Left lobe of liver (tissue), 2 donors: ENCODE measurements at places on chromosomes 5 and 9. TPM values are rescaled to one million over a fixed set of nuclear protein-coding genes. Genes with fewer than 3 reads are reported as not detected.
A peak's percentile ranks its signal among the peaks of the same experiment; 100 is the strongest.

Gene SPINK4
- not detected for total RNA-seq

GRCh38 chr5:53480416-53481158 is at the start of gene FST:
FST (plus strand) TSS chr5:53480629; CDS start chr5:53480792, 163 bp downstream.
- DNase-seq: peak; percentile 45

DNA sequence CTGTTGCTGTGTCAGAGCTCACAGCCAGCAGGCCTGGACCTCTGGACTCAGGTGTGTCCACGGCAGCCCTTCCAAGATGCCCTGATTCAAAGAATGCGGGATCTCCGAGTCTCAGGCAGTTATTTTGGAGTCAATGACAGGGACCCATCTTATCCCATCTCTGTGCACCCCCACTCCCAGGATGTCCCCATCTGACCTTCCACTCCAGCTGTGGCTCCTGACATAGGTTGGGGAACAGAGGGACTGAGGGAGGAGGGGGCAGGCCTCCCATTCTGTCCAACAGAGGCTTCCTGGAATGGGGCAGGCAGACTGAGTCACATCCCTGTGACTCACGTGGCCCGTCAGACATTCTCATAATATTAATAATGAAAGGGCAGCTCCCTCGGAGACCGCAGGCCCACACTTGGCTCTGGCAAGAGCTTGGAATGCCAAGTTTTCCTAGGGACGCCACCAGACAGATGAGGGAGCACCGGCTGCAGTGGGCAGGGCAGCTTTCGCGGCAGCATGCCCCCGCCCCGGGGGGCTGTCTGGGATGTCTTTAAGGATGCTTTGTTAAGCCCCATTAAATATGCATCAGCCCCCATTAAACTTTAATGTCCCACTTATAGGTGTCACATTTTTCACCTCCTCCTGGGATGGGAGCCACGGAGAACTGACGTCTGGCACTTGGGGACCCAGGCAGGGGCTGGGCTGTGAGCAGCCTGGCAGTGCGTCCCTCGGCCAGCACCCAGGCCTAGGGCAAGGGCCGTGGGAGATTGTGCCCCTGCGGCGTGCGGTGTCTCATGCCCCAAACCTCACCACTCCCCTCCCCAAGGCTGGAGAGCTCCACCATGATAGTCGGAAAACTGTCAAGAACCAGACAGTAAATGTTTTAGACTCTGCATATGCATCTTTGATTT is 23.6 kb upstream of the FIBCD1 start:
- no peak for DNase-seq

- DNase-seq: no peak
These were observed 8.6 kb downstream of the PDCD1LG2 start for GRCh38 chr9:5518937-5519319.

Gene C9
- 1,159 TPM for total RNA-seq

GRCh38 chr9:19629488-19629887 is 159.3 kb downstream of the SLC24A2 start:
- no peak for DNase-seq

Gene EIF4E1B
- total RNA-seq: not detected

DNA sequence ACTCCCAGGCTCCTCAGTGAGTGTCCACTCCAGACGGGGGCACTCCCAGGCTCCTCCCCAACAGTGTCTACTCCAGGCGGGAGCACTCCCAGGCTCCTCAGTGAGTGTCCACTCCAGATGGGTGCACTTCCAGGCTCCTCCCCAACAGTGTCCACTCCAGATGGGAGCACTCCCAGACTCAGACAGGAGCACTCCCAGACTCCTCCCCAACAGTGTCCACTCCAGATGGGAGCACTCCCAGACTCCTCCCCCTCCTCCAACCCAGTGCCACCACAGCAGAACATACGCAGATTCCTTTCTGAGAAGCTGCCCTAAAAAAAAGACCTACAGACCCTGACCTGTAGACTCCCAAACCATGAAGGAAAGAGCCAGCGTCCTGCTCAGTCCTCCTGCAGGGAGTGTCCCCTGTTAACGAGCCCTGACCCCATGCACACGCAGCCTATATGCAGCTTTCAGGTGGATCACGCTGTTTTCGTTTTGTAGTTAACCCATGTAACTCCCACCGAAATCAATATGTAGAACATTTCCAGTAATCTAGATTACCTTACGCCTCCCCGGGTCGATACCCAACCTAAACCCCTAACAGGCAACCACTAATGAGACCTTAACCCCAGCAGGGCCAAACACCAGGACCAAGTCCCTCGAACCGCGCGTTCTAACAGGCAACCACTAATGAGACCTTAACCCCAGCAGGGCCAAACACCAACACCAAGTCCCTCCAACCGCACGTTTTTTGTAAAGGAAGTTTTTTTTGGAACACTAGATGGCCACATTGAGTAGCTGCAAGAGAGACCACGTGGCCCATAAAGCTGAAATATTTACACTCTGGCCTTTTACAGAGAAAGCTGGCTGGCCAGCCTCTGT is 15.7 kb downstream of the PNPLA7 start:
- no peak for DNase-seq

Gene PHF24
- not detected for total RNA-seq

DNA sequence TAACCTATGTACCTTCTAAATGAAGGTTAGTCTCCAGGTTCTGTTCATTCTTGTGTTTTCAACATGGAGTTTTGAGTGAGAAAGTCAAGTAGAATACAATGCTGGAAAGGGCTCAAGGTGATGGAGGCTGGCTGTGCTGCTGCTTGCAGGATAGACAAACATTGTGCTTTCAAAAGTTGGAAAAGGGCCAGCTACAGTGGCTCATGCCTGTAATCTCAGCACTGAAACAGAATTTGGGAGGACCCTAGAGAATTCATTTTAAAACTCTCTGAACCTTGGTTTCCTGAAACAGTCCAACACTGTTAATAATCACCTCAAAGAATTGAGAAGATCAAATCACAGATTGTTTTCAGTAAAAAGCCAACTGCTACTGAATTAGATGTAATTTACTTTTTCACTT is 15.4 kb upstream of the IARS1 start:
- no peak for DNase-seq

Gene CA9
- 0.96 TPM for total RNA-seq

Gene TIFAB
- total RNA-seq: not detected

DNA sequence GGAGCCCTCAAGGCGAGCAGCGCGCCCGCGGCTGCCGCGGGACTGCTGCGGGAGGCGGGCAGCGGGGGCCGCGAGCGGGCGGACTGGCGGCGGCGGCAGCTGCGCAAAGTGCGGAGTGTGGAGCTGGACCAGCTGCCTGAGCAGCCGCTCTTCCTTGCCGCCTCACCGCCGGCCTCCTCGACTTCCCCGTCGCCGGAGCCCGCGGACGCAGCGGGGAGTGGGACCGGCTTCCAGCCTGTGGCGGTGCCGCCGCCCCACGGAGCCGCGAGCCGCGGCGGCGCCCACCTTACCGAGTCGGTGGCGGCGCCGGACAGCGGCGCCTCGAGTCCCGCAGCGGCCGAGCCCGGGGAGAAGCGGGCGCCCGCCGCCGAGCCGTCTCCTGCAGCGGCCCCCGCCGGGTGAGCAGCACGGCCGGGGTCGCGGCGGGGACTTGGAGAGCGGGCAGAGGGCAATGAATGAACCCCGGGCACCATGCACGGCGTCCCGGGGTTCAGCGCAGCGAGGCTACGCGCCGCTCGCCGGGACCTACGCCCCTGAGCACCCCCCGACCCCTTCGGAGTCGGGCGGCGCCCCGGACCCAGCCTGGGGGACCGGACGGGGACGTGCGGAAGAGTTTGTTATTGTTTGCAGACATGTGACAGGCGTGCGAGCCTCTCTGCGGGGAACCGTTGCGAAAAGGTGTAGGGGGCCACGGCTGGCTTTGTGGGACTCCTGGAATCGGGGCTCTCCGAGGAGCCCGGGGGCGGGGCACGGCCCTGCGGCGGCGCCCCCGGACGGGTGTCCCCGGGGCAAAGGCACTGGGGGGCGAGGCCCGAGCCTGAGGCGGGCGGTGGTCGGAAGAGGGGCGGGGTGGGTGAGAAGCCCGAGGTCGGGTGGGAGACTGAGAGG is 553 bp downstream of the MAP3K1 start:
- DNase-seq: peak; percentile 59

Gene NTNG2
- 0.38 TPM for total RNA-seq

GRCh38 chr9:77912895-77913693 is 118.5 kb downstream of the GNAQ start:
- no peak for DNase-seq

Gene CNTNAP3
- 0.58 TPM for total RNA-seq

GRCh38 chr9:121472446-121472845 is 27.2 kb downstream of the GGTA1 start:
- no peak for DNase-seq

GRCh38 chr5:109739741-109740728 is 50.3 kb downstream of the MAN2A1 start:
- no peak for DNase-seq

DNA sequence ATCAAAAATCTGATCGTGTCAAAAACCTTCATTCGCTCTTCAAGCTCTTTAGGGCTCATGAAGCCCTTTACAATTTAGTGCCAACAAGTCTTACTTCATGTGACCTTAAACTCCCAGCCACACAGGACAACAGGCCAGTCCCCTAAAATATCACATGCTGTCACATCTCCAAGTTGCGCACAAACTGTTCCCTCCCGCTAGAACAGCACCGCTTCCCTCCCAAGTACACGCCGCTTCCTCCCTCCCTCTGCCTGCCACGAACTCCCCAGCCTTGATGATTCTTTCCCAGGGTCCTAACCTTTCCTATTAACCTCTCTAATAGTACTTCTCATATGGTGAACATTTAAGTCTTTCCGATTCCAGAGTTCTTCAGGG is 91.2 kb downstream of the TLE1 start:
- no peak for DNase-seq

GRCh38 chr5:123089914-123090660 is 1.0 kb downstream of the PRDM6 start:
- no peak for DNase-seq

- no peak for DNase-seq
These were observed 77.6 kb downstream of the SMIM15 start for GRCh38 chr5:61084658-61085057.

DNA sequence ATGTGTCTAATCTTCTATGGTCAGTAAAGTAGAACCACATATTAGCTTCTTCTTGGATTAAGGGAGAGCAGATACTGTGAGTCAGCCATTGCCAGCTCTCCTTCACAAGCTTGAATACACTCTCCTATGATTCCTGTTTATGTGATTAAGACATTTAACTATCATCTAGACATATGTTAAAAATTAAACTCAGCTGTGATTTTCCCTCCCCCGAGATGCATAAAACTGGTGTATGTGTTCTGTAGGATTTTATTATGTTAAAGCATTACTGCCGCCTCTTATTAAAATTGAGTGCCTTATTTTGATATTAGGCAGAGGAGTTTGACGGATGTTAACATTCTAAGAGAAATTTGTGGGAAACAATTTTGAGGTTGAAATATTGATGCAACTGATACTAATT is 114.6 kb downstream of the ACTBL2 start:
- DNase-seq: no peak

- DNase-seq: no peak
These were observed 21.8 kb upstream of the SLC12A7 start for GRCh38 chr5:1133510-1134201.

DNA sequence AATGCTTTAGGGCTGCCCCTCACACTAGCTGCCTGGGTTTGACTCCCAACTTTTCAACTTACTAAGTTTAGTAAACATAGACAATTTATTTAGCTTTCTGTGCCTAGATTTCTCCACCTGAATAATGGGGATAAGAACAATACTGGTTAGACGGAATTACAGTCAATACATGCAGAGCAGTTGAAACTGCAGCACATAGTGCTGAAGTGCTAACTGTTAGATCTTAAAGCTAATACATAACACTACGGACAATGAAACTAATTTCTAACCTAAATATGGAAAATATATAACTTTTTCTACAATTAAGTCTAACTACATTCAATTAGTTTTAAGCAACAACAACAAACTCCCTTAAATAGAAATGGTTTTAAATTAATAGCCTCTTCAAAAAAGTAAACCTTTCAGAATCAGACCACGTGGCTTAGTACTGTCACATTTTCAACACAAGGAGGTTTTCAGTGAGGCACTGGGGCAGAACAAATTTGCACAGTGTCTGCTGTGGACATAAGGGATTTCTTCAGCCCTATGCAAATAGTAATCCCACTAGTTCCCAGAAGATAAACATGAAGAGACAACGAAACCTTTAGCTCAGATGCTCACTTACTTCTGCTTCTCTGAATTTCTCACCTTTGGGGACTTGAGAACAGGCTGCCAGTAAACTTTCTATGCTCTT is 293.4 kb downstream of the EDIL3 start:
- DNase-seq: no peak

- DNase-seq: no peak
These were observed 1050.2 kb downstream of the CDH12 start for GRCh38 chr5:21802869-21803490.

DNA sequence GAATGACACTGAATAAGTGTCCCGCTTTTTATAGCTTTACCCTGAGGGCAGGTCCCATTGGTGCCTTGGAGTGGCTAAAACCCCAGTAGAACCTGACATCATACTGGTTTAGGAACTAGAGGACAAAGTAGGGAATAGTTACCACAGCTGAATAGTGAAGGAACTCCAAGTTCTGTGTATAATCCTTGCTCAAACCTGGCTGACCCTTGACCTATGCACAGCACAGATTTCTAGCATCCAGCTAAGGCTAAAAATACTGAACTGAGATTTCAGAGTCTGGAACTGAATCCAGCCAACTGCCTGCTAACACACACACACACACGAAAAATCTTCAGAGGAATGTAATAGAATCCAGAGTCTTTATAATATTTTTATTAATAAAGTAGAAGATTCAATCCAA is 50.8 kb downstream of the C5 start:
- no peak for DNase-seq

GRCh38 chr5:177067503-177067902 is 19.2 kb upstream of the FGFR4 start:
- DNase-seq: no peak

Gene PLAC8L1
- not detected for total RNA-seq

GRCh38 chr5:141095263-141095641 is 837 bp downstream of the PCDHB2 start:
- no peak for DNase-seq

Gene AK8
- total RNA-seq: not detected

Gene FOXI1
- not detected for total RNA-seq

- no peak for DNase-seq
These were observed 323.8 kb downstream of the PSAT1 start for GRCh38 chr9:78620764-78621163.

GRCh38 chr5:179323026-179323870 is 22.0 kb downstream of the ADAMTS2 start:
- DNase-seq: no peak

Gene ACOT12
- 51.6 TPM for total RNA-seq

DNA sequence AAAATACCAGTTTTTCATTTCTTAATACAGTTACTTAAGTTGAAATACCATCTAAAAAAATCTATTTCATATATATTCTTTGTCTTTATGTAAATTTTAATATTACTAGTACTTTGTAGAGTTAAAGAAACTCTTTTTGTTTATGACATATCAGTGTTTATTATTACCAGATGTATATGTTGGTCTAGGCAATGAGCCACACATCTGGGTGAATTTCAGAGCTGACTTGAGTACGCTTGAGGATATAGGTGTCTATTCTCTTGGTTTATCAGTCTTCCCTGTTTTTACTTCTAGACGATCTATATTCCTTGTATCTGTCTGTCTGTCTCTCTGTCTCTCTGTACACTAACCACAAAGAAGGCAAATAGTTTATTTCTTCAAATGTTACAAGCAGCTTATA is 2.9 kb downstream of the SMAD5 start:
- no peak for DNase-seq

Gene FAM120A
- total RNA-seq: 72.2 TPM

- no peak for DNase-seq
These were observed 145.9 kb downstream of the DROSHA start for GRCh38 chr5:31385774-31386537.

Gene CCT5
- total RNA-seq: 47.9 TPM

Gene HABP4
- 2.4 TPM for total RNA-seq

GRCh38 chr9:78296201-78296892 is 578 bp upstream of the PSAT1 start:
- peak; percentile 79 for DNase-seq
